Urinary bladder (tissue), 4 donors: ENCODE measurements at places on chromosomes 13 and 19. TPM values are rescaled to one million over a fixed set of nuclear protein-coding genes. Genes with fewer than 3 reads are reported as not detected.
A peak's percentile ranks its signal among the peaks of the same experiment; 100 is the strongest.

The DMKN gene
- total RNA-seq, result 10.7 TPM

The WTIP gene
- 23.1 TPM for total RNA-seq

The ZNF709 gene
- total RNA-seq, result 16.1 TPM

The MYH14 gene
- 15.5 TPM for total RNA-seq

The AMH gene
- not detected for total RNA-seq

The NLRP4 gene
- total RNA-seq, result not detected

The GALP gene
- not detected for total RNA-seq

DNA sequence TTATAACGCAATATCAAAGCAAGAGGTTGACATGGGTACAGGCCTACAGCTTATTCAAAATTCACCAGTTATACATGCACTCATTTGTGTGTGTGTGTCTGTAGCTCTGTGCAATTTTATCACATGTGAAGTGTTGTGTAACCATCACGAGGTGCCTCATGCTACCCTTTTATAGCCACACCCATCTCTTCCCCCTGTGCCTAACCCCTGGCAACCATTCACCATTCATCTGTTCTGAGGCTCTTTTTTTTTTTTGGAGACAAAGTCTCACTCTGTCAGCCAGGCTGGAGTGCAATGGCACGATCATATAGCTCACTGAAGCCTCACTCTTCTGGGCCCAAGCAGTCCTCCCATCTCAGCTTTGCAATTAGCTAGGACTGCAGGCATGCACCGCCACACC lies 78.4 kb downstream of the DPF1 start:
- DNase-seq, result no peak

DNA sequence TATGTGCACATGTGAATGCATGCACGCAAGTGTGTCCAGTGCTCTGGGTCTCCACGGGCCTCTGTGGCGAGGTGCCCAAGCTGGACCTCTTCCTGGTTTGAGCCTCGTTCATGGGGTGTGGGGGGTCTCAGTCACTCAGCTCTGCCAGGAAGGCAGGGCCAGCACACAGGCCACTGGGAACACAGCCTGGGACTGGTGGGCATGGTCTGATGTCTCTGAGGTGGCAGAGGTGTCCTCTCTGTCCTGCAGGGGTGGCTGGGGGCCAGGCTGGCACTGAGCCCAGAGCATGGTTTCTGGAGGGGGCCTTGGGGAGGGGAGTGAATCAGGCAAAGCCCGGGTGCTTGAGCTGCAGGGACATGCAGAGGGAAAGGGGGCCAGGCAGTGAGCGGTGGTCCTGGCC lies 9.4 kb downstream of the LRP3 start:
- no peak for DNase-seq

DNA sequence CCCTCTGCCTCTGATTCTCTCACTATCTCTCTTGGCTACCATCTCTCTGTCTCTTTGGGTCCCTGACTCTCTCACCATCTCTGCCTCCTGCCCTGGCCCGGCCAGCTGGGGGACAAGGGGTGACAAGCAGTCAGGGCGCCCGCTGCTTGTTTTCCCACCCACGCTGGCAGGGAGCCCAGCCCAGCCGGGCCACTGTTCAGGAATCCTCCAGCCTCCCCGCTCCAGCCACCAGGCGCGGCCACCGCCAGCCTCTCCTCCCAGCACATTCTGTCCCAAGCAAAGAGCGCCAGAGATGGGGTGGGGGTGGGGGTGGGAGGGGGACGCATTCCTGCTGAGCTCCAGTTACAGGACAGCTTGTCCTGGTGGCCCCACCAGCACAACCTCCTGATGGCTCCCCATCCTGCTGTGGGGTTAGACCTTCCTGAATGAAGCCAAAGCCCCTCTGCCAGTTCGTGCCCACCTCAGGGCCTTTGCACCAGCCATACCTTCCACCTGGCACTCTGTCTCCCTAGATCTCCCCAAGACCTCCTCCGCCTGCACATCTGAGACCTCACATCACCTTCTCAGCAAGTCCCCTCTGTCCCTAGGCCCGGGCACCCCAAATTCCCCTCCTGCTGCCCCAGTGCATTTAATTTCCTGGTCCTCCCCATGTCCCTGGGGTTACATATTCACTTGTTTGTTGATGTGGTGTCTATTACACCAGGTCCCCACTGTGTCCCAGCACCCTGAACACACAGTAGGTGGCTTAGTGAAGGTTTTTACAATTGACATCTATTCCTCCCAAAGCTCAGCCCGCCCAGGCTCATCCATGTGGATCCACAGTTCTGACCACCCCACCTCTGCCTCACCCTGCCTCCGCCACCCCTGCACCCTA lies 12.5 kb downstream of the ARRDC2 start:
- no peak for DNase-seq

- no peak for DNase-seq
Measured at GRCh38 chr19:18046059-18046718, 38.2 kb downstream of the ARRDC2 start.

GRCh38 chr19:51615991-51616390 lies 14.2 kb downstream of the SIGLEC5 start:
- no peak for DNase-seq

DNA sequence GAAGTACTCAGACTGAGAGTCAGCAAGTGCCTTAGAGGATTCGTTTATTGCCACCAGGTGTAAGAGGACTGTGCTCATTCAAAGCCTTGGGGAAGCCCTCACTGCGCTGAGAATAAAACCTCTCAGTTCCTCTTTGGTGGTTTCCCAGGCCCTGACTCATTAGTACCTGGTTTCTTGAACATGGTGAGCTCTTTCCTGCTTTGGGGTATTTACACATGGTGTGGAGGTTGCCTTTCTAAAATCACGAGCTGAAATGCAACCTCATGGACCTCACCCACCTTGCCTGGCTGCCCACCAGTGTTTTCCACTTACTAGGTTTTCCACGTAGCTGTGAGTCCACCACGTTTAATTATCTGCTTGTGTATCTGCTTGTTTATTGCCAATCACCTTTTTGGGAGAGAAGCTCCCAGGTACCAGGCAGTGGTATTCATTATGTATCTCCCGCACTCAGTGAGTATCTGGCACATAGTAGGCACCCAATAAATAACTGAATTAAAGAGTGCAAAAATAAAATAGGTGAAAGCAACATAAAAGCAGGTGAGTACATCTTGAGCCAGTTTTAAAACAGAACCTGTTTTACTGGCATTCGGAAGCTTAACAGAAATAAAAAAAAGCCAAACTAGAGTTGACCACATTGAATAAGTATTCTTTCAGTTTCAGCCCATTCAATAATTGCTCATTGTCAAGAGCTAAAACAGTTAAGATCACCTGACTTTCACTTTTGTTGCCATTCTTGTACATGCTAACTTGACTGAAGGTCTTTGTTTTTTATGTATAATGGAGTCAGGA lies 533.0 kb downstream of the MYO16 start:
- no peak for DNase-seq

- DNase-seq, result no peak
Measured at GRCh38 chr13:61777899-61778298, 362.2 kb upstream of the PCDH20 start.

- DNase-seq, result no peak
Measured at GRCh38 chr19:41408256-41408655, 10.6 kb downstream of the BCKDHA start.

DNA sequence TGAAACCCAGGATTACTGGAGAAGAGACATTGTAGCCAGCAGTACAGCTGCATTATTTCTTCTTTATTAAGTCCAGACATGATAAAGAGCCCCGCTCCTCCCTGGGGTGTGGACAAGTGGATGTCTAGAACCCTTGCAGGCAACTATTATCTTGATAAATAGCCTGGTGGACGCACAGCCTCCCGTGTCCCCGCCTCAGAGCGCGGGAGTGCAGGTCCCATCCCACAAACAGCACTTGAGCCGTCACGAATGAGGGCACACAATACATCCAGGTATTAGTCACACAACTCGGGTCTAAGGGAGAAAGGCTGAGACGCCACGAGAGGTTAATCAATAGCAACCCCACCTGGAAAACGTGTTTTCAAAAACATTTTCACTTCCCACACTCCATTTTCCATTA lies 213.2 kb upstream of the SOX1 start:
- peak; percentile 46 for DNase-seq

- DNase-seq, result no peak
Measured at GRCh38 chr19:28869459-28869858, 343.5 kb downstream of the UQCRFS1 start.
